Large intestine (tissue), 12 donors: ENCODE measurements at places on chromosomes 5 and 9. TPM values are rescaled to one million over a fixed set of nuclear protein-coding genes. Genes with fewer than 3 reads are reported as not detected.

The ZNF300 gene
- polyA plus RNA-seq = 13.7 TPM

DNA sequence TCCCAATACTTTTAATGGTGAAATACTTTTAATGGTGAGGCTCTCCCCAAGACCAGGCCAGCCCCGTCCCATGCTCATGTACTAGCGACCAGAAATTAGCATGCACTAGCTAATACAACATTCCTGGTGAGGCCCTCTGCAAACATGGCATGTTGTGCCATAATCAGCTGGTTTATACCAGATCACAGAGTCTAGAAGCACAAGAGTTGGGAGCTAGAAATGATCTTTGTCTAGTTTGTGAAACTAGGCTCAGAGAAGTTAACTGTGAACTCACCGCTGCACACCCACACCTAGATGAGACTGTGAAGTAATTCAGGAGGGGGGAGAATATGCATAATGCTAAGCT lies 37.4 kb downstream of the MTMR12 start:
- DNase-seq = peak; percentile 33

The NR5A1 gene
- 0.09 TPM for polyA plus RNA-seq

The FRRS1L gene
- polyA plus RNA-seq = 9.1 TPM

GRCh38 chr5:151141535-151141934 lies 16.0 kb downstream of the ANXA6 start:
- DNase-seq = no peak

DNA sequence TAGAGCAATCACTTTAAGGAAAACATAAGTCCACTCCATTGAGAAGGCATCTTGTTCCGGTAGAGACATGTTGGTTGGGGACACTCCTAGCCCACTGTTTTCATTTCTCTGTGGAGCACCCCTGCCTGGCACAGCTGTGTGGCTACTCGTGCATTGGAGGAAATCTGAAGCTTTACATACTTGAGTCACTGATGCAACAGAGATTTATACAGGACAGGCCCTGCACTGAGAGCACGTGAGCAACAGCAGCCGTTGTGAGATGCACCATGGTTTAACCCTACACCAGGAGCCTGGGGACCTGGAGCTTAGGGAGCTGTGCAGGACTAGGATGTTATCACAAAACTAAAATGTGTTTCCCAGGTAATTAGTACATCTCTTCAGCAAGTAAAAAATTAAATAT lies 230.7 kb upstream of the IRX1 start:
- DNase-seq = no peak
